RPMI8226 (cell line): ENCODE measurements at places on chromosomes 3 and 15.

DNA sequence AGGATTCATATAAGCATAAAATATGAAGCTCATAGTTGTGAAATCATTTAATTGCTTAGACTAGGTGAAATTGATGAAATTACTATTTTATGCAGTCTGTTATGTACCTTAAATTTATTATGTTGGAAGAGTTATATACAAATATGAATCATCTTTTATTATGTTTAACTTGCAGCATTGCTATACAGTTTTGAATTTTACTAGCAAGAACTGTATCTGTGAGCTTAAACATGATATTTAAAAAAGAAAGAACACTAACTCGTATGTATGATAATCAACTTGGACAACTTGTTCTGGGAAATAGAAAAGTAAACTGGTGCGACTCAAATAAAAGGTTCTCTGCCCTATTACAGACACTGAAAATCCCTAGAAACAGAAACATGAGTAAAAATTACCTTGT lies 1.8 kb downstream of the STX19 start:
- DNase-seq: no peak

GRCh38 chr3:13570391-13571194 lies 21.7 kb downstream of the FBLN2 start:
- DNase-seq: peak; percentile 79

DNA sequence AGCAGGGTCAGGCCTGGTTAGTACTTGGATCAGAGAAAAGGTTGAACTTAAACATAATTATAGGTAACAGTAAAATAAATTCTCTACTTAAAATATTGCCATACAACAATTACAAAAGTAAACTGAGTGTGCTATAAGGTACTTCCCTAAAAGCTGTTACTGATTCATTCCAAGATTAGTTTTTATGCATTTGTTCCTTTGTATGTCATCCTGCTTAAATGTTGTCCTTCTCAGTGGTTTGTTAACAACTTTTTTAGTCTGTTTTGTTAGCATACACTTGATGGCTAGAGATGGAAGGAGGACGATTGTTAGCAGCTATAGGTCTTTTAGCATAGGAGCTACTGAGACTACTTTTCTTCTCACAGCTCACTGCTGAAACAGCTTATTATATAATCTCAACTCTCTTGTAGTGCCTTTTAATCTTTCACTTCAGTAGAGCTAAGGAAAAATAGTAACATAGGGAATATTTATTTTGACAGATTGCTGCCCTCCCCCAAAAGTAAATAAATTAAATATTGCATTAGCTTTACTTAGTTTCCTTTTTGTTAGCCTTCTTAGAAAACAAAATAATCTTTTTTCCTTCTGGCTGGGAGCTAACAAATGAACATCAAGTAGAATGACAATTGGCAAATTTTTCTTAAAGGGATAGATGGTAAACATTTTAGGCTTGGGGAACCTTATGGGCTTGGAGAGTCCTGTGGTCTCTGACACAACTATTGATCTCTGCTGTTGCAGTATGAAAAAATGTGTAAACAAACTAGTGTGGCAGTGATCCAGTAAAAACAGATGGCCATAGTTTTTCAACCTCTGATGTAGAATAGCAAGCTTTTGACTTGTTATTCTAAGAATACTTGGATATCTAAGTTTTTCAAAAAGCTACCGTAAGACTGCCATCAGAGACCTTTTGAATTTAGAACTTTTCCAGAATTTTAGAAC lies 39.5 kb downstream of the USP8 start:
- no peak for DNase-seq

- peak; percentile 23 for DNase-seq
These were observed 2.4 kb downstream of the RASA2 start for GRCh38 chr3:141489203-141489602.

GRCh38 chr15:56956538-56956937 lies 38.1 kb downstream of the TCF12 start:
- DNase-seq: no peak

DNA sequence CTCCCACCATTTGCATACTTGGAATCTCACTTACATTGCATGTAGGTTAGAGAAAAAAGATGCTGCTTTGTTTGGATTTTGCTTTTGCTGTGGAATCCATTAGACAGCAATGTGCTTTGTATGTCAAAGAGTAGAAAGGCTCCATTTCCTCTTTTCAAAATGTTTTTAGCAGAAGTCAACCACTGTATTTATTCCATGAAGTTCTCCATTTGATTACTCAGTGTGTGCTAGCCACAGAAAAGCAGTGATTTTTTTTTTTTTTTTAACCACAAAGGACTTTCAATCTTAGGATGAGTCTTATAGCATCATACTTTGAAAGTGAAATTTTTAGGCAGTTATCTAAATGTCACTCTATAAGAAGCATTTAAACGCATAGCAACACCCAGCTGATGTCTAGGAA lies 285.0 kb upstream of the ADAMTS9 start:
- DNase-seq: no peak

- DNase-seq: no peak
These were observed 44.5 kb downstream of the PARP14 start for GRCh38 chr3:122725106-122725505.

GRCh38 chr3:89179355-89180001 lies 72.1 kb downstream of the EPHA3 start:
- DNase-seq: no peak

- DNase-seq: no peak
These were observed 129.9 kb upstream of the SAMMSON start for GRCh38 chr3:69869643-69870042.

DNA sequence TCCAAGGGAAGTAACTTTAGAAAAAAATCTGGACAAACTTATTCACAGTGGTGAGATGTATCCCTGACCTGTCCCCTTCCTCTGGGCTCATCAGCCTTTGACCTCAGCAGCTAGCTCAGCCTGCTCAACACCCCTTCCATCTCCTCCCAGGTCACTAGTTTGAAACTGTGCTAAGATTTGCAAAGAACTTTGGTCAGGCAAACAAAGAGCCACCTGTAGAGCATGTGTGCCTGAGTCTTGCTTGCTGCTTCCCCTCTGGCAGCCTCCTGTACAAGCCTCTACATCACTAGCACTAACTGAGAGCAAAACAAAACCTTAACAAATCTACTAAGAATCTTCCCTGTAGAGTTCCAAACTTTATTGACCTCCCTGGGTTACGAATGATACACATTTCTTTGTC lies 43.9 kb downstream of the NR1I2 start:
- no peak for DNase-seq
